ENCODE measurements at places on chromosomes 3 and 15. TPM values are rescaled to one million over a fixed set of nuclear protein-coding genes. Genes with fewer than 3 reads are reported as not detected.

The CACNA2D3 gene
- polyA plus RNA-seq: 0.08 TPM

The SKOR1 gene
- not detected for polyA plus RNA-seq

The MUC4 gene
- 0.07 TPM for polyA plus RNA-seq

The ANKRD63 gene
- polyA plus RNA-seq: not detected

The LIPH gene
- polyA plus RNA-seq: 1.7 TPM

The PEX5L gene
- not detected for polyA plus RNA-seq

The ARGFX gene
- not detected for polyA plus RNA-seq

The RTP1 gene
- polyA plus RNA-seq: not detected

The MRPS22 gene
- polyA plus RNA-seq: 46.2 TPM

The SST gene
- 785 TPM for polyA plus RNA-seq

The CFAP44 gene
- 1.3 TPM for polyA plus RNA-seq

The TMEM207 gene
- polyA plus RNA-seq: not detected

The CFAP100 gene
- not detected for polyA plus RNA-seq

The ZNF80 gene
- polyA plus RNA-seq: not detected

The CYP1A2 gene
- polyA plus RNA-seq: 0.27 TPM

The MST1R gene
- polyA plus RNA-seq: 7.7 TPM

The CCRL2 gene
- polyA plus RNA-seq: 2.0 TPM

The RIOX2 gene
- 13.1 TPM for polyA plus RNA-seq
